ENCODE measurements at places on chromosomes 5 and 9.

DNA sequence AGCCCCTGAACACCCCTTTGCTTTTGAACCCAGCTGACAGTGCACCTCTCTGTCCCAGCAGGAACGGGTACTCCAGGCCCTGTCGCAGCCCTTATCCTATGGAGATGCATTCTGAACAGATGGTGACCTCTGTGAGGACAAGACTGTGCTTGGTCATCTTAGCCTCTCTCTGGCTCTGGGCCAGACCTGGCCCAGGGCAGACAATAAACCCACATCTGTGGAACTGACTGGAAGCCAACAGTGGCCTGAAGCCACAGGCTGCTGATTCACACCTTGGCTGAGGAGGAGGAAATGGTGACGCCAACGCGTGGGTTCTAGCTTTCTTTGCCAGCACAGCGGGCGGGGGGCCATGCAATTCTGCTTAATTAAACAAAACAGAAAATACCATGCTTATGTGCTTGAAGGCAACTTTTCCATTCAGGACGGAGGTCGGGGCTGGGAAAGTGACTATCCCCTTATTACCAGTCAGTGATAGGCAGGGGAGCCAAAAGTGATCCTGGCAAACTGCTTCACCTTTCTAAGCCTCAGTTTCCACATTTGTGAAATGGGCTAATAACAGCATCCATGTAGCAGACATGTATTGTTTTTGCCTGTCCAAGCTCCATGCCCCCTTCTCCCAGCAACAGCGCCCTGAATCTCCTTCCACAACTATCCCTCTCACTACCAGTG, 10.8 kb downstream of the SH3PXD2B start:
- peak; percentile 88 for DNase-seq

- DNase-seq: no peak
Observed at GRCh38 chr5:29277642-29278041, 1915.8 kb upstream of the CDH6 start.

DNA sequence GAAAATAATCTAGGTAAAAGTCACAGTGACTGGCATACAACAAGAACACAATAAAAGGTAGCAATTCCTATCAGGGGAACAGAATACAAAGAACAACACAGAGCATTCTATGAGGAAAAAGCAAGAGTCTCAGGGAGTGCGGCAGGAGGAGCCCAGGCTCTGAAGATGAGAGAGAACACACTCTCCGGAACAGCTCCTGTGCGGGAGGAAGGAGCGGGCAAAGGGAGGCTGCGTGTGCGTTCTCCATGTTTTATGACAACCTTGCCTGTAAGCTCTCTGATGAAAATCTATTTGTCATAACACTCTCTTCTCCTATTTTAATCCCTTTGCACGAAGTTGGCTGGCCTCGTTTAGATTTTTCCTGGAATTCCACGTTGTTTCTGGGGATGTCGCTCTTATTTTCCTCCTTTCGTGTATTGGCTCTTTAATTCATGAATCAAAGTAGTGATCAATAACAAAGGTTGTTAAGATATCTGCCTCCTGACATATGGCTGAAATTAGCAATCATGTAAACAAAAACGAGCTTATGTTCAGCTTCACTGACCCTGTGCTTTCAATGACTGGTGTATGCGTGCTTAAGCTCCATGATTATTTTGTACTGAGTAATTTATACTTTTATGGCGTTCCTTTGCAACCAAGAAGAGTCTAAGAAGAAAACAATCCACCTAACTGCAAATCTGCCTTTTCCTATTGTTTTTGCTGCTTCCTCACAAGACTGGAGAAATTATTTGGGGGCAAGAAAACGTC, 109.5 kb downstream of the MYO10 start:
- no peak for DNase-seq

- DNase-seq: no peak
Observed at GRCh38 chr9:95197692-95198271, 119.7 kb downstream of the FANCC start.

DNA sequence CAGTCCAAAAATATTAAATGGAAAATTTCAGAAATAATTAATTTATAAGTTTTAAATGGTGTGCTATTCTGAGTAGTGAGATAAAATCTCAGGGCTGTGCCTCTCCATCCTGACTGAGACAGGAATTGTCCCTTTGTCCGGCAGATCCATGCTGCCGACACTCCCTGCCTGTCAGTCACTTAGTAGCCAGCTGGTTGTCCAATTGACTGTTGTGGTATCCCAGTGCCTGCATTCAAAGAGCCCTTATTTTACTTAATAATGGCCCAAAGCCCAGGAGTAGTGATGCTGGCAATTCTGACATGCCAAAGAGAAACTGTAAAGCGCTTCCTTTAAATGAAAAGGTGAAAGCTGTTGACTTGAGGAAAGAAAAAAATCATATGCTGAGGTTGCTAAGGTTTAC, 157.5 kb downstream of the ENC1 start:
- DNase-seq: no peak

GRCh38 chr9:74824654-74825053, 63.1 kb downstream of the TRPM6 start:
- no peak for DNase-seq

DNA sequence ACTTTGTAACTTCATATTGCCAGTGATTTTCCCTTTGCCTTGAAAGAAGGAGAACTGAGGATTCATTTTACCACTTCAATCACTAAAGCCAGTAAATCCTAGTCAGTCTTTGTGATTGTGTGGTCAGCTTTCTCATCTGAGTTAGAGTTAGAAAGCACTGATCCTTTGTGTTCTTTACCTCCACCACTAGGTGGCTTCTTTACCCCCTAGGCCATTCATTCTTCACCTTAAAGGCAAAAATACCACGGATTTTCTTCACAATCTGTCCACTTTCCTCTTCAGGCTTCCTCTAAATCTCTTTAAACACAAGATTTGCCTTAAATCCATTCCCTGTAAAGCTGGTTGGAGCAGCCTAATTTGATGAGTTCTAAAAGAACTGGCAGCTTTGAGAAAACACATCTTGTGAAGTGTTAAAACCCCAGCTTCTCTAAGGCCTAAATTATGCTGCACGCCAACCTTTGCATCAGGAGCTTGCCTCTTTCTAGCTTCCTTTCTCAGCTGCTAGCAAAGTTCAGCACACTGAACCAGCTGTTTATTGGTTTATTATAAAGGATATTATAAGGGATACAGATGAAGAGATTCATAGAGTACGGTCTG, 20.4 kb downstream of the BDP1 start:
- no peak for DNase-seq

DNA sequence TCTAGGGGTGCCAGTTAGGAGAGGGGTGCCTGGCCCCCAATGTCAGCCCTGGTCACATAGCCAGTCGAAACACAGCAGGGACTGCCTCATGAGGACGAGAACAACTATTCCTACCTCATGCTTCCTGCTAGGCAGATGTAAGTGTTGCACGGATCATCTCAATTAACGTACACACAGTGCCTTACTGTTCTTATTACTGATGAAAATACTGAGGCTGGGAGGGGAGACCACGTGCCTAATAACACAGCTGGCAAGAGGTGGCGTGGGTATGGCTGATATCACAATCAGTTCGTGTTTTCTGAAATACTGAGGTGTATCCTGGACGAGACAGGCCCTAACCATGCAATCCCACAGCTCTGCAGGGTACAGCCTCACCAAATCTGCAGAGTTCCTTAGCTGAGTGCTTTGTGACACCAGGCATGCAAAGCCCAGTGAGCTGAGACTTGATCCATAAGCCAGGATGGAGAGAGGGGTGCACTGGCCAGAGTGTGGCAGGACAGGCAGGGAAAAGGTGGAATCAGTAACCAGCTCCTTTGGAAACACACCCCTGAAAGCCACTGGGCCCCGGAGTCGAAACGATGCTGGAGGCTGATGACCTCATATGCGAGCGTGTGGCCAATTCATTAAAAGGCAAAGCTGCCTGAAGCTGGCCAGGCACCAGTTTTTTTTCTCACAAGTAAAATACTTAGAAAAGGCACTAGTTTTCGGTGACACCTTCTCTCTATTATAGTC, 63.9 kb downstream of the PRRT1B start:
- peak; percentile 67 for DNase-seq

- DNase-seq: no peak
Observed at GRCh38 chr9:1875921-1876448, 139.2 kb upstream of the SMARCA2 start.

GRCh38 chr5:33438996-33439395, 1.8 kb upstream of the TARS1 start:
- no peak for DNase-seq

- no peak for DNase-seq
Observed at GRCh38 chr9:99414321-99414720, 192.2 kb downstream of the SEC61B start.

GRCh38 chr5:11037941-11038340, 276.9 kb upstream of the DAP start:
- no peak for DNase-seq

GRCh38 chr9:137387891-137388560, 34.9 kb downstream of the EXD3 start:
- no peak for DNase-seq

DNA sequence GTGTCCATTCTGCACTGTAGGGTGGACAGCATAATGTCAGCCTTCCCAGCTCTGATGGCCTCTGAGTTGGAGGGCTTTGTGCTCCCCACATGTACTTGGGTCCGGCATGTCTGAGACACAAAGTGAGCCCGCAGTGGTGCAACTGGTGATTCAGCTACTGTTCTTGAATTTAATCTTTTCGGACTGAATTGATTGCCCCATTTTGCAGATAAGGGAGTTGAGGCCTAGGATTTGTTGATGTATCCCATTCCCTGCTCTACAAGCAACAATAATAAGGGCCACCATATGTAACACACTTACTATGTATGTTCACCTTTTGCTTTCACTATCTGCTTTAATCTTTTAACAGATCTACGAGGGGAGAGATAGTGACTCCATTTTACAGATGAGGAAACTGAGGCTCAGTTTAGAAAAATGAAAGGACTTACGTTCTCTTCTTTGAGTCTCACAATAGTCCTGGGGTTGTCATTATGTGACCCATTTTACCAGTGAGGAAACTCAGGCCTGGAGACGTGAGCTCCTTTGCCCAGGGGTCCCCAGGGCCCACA, 4.5 kb downstream of the GSN start:
- no peak for DNase-seq

DNA sequence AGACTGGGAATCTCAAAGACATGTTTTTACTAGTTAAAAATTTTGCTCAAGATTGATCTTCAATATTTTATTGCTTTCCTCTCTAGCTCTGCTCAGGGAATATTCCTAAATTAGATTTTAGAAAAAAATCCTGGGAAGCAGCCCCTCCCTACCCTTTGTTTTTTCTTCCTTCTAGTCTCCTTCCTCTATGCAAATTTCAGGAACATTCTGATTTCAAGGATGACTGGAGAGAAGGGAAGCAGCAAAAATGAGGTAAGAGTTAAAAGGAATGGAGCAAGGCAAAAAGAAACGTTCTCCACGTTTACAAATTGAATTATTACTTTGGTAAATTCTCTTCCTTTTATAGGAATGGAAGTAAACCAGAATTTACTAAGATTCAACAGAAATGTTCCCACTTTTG, 493.4 kb upstream of the TUSC1 start:
- no peak for DNase-seq

GRCh38 chr9:129422843-129423192, 198.1 kb downstream of the C9orf50 start:
- no peak for DNase-seq

- peak; percentile 78 for DNase-seq
Observed at GRCh38 chr9:70020991-70021571, 22.6 kb upstream of the MAMDC2 start.
